ENCODE measurements at places on chromosomes 2 and 18.

DNA sequence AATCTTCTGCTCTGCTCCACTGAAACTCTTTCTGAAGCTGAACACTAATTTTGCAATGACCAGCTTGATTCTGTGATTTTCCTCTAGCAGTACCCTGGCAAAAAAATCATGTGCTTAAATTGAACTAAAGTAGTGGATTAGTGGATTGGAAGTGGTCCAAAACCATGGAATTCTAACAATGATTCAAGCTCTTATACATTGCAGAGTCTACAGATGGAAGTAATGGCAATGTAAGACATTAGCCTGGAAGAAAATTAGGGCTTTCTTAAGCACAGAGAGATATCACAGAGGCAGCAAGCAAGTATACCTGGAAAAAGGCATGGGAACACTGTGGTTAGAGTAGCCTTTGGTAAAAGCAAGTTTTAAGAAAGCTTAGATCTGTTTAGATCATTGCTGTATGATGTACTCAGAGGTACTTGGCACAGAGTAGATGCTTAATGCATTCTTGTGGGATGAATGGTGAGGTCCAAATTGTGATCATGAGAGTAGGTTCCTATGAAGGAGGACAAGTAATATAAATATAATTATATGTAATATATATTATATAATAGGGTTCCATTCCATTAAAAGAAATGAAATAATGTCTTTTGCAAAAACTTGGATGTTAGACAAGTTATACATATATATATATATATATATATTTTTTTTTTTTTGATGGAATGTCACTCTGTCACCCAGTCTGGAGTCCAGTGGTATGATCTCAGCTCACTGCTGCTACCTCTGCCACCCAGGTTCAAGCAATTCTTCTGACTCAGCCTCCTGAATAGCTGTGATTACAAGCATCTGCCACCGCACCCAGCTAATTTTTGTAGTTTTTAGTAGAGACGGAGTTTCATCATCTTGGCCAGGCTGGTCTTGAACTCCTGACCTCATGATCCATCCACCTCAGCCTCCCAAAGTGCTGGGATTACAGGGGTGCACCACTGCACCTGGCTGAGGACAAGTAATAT, 172.2 kb upstream of the SCN7A start:
- DNase-seq = no peak

DNA sequence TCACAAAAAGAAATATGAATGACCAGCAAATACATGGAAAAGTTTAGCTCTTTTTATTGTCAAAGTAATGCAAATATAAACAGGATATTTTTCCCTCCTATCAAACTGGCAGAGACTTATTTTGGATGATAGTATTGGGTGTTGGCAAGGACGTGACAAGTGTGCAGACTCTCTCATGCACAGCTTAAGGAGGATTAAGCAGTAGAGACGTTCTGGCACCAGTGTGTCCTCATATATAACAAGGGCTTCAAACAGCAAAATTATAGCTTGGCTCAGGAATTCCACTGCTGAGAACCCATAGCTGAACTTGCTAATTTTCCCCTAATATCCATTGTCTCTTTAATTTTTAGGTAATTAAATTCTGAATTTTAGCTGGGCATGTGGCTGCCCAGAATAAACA, 114.4 kb downstream of the FAM124B start:
- no peak for DNase-seq

GRCh38 chr2:70381821-70382220, 80.0 kb upstream of the FAM136A start:
- DNase-seq = no peak

DNA sequence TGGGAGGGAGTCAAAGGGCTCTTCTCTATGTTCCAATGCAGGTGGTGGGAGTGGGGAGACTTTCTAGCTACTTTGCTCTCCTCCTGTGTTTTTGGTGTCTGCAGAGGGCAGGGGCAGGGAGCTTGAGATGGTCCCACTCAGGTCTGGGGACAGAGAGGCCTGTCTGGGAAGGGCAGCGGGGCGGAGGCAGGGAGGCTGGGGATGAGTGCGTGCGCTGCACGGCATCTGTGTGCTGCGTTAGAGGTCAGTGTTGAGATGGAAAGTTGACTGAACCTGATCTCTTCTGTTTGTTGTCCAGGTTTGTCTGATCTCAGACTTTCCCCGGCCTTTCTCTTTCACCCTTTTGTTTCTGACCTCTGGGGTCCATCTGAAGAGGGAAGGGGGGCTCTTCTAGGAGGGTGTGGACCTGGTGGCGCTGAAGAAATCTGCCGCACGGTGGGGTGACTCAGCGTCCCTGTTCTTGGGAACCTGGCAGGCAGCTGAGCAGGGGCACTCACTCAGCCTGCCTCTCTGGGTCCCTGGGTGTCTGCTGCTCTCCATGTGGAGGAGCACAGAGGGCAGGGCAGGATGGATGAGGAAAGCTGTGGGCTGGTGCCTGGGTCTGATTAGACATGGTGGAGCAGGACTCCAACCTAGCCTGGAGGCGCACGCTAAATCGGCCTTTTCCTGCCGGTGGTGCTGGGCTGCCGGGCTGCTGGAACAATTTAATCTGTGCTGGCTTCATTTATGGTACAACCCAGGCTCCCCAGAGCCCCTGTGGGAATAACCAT, 24.1 kb downstream of the IGFBP2 start:
- DNase-seq = no peak

- no peak for DNase-seq
Measured at GRCh38 chr2:217370391-217370790, 510.5 kb upstream of the TNP1 start.

- no peak for DNase-seq
Measured at GRCh38 chr2:85905187-85905666, 16.4 kb upstream of the ST3GAL5 start.

DNA sequence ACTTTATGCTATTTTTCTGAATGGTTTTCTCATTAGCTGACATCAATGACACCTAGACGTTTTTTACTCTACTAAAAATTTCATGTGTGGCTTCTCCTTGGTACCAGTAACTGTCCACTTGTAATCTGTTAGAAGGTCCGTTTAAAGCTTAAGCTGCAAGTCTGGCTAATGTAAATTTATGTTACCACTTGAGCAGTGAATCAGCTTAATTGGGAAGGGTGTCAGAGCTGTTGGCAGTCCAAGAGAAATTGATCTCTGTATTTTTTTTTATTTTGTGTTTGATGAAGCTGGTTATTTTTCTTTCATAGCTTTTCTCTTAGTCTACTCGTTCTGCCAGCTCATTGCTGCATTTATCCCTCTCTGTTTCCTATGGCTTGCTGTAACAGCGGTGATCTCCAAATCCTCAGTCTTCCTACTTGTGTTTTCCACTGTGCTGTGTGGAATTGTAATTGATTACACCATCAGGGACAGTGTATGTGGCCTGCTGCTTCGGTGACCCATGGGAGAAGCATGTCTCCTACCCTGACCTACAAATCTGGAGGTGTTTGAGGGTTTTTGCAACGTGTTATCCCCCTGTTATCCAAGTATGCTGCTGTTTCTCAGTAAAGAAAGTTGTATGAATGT, 724.2 kb upstream of the REG3G start:
- DNase-seq = no peak

- no peak for DNase-seq
Measured at GRCh38 chr18:42536442-42536841, 579.0 kb downstream of the RIT2 start.

DNA sequence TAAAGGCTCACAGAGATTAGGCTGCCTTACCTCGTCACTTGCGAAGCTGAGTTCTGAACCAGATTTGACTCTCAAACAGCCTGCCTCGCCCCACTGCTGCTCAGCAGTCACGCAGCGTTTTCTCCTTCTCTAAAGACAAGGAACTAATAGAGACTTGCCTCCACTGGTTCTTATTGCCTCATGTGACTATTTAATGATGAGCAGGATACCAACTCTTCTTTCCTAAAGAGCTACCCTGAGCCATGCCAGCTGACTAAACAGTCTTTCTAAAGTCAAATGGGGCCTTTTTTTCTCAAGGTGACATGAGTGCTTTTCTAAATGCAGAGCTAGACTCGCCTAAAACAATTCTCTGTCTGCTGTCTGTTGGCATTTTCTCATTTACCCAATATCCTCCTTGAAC, 147.5 kb downstream of the NCKAP5 start:
- DNase-seq = no peak

- DNase-seq = no peak
Measured at GRCh38 chr18:47215554-47216138, 35.8 kb downstream of the SKOR2 start.

GRCh38 chr2:207233731-207234130, 68.0 kb upstream of the KLF7 start:
- no peak for DNase-seq

DNA sequence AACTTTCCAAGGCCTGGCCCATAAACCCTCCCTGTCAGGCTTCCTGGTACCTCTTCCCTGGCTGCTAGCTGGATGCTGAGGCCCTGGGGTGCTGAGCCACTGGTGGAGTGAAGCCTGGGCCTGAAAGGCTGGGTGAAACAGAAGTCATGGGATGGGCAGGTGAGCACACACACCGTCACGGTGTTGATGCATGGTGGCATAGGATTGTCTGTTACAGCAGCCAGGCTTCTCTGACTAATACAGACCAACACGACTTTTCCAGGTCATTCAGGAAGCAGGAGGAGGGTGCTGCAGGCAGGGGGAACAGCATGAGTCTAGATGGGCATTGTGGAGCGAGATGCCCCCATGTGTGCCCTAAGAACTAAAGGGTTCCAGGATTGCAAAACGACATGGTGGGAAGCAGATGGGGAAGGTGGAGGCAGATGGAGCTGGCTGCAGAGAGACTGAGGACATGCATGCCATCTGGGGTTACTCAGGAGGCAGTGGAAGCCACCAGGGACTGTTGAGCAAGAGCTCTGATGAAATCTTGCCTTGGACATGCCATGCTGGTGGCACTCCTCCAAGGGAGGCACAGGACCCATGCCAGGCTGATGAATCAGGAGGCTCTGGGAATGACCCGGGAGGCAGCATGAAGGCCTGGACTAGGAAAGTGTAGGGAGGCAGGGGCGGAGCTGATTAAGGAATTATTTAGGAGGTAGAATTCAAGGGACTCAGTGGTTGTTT, 480.9 kb downstream of the TSN start:
- DNase-seq = no peak

GRCh38 chr2:147311058-147311430, 533.8 kb upstream of the ACVR2A start:
- no peak for DNase-seq

DNA sequence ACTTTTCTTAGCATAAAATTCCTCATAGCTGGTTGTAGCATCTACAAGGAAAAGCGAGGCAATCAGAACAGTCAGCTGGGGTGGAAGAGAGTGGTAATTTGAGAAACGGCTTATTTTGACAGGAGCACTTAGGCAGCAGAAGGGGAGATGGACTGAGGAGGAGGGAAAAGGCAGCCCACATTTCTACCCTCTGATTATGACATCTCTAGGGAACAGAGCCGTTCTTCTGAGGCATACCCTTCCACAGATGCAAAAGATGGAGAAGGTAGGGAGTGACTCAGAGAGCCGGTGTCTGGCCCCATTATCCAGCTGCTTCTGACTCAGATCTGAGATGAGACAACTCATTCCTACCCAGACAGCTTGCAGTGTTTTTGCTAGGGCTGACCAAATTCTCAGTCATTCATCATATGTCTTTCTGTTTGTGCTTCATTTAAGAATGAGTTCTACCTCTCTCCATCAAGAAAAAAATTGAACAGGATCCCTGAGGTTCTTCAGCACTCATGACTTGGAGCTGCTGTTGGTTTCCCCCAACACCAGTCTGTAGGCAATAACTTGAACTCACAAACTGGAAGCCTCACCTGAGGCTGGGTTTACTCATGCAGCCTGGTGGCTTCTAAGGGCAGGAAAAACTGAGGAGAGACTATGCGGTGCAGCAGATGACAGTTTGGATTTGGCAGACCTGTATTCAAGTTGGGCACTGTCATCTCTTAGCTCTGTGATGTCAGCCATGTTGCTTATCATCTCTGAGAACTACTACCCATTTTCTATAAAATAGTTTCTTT, 15.9 kb upstream of the SEC11C start:
- no peak for DNase-seq

- no peak for DNase-seq
Measured at GRCh38 chr2:125696560-125696959, 959.4 kb upstream of the GYPC start.

DNA sequence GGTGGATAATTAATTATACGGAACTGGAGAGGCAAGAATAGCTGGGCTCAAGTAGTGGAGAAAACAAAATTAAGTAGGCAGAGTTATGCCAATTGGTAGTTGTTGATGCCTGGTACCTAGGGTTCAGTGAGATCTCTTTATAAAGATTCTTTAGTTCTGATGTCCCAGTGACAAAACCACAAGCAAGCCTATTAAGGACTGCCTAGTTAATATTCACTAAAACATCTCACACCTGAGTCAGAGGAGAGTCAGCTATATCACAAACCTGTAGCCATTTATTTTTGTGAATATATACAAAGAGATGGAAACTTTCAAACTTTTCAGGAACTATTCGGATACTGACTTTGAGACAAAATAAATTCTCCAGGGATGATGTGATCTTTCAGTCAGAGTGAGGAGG, 213.9 kb upstream of the CYP26B1 start:
- no peak for DNase-seq

DNA sequence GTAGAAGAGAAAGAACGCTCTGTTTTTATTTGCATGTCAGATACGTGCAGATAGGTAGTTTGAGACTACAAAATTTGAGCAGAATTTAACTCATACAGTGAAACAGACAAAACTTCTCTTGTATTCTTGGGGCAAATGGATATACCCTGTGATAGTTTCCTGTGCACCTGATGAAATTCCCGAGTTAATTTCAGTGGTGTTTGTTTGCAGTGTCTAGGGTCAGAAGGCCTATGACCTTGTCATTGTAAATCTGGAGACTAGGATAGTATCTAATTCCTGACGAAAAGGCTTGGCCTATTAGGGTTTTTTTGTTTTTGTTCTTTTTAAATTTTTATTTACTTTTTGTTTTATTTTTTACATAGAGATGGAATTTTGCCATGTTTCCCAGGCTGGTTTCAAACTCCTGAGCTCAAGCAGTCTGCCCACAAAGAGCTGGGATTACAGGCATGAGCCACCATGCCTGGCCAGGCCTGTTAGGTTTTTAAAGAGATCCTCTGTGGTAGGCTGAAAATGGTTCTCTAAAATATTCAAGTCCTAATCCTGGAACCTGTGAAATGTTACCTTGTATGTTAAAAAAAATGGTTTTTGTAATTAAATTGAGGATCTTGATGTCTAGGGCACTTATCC, 17.6 kb downstream of the LCLAT1 start:
- DNase-seq = no peak

- no peak for DNase-seq
Measured at GRCh38 chr2:109066501-109066900, 62.5 kb upstream of the SH3RF3 start.

DNA sequence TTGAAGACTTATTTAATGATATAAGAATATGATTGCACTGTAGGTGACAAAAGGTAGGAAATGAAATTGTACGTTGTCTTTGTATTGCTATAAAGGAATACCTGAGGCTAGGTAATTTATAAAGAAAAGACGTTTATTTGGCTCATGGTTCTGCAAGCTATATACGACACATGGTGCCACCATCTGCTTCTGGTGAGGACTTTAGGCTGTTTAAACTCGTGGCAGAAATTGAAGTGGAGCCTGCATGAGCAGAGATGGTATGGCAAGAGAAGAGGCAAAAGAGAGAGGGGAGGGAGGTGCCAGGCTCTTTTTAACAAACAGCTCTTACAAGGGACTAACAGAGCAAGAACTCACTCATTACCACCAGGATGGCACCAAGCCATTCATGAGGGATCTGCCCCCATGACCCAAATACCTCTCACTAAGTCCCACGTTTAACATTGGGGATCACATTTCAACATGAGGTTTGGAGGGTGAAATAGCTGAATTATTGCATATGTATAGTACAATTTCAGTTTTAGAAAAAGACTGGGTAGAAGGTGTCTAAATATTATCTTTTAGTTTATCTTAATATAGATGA, 86.8 kb downstream of the GULP1 start:
- no peak for DNase-seq

- no peak for DNase-seq
Measured at GRCh38 chr2:43484323-43484930, 111.4 kb downstream of the THADA start.
